CD4-positive, alpha-beta T cell treated with Interleukin-4 for 1 hour (primary cell): ENCODE measurements at places on chromosomes 7 and 10.

DNA sequence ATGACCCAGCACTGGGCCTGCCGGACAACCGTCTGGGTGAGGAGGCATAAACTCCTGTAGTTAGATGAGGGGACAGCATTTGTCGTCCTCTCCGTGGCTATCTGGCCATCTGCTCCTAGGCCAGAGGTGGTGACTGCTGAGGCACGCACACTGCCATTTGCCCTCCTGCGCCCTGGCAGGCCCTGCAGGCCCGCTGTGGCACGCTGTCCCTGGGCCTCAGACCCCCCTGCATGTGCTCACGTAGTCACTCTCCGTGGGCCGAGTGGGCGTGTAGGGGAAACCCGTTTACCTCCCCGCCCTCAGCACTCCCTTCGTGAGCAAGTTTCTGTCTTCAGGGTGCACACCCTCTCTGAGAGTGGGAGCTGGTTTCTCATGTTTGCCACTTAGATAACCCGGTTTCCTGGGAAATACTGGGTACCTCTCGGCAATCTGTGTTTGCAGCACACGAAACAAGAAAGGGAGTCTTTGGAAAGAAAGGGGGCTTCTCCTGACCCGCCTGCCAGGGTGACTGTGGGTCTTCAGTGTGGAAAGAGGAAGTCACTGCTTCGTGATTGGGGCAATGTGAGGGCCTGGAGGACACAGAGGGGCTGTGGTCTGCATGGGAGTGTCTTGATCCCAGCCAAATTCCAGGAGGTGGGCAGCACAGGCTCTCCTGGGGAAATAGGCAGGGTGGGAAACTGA lies 10.8 kb downstream of the ADAMTS14 start:
- DNase-seq: no peak

DNA sequence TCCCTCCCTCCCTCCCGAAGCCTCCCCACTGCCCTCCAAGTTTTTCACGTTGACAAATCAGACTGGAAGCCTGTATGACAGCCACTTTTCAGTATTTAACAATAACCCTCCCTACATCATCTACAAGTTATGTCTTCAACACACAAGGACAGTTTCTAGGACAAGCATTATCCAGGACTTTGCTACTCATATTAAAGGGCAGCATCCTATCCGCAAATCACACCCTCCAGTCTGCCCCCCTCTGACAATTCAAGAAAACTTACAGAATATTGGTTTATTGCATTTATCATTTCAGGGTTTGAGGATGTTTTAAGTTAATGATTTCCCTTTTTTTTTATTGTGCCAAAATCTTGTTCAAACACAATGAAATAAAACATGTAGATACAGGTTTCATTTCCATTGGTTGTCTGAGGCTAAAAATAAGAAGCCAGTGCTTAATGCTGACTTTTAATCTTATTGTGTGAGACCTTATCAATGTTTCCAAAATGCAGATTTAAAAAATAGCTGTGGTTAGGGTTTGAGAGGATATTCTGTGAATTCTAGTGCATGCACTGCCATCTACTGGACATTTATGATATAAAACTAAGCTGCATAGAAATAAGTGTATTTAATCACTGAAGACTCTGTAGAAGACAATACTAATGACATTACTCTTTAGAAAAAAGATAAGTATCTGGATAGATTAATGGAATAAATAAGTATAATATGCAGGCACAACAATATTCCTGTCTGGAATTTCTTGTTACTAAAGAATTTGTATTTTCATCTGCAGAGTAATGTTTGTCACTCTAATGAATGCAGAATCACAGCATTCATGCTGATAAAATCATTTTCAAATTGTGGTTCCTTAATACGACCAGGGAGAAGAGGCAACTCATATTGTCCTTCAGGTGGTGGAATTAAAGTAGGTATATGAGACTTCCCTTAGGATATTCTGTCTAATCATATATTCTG lies 64.1 kb downstream of the CAV1 start:
- DNase-seq: peak; percentile 57

- no peak for DNase-seq
These were observed 155.4 kb upstream of the VWC2 start for GRCh38 chr7:49618028-49618427.

GRCh38 chr7:100563809-100564400 lies 9.8 kb downstream of the SAP25 start:
- DNase-seq: peak; percentile 86

- no peak for DNase-seq
These were observed 99.8 kb upstream of the SVIL start for GRCh38 chr10:29734640-29734961.

DNA sequence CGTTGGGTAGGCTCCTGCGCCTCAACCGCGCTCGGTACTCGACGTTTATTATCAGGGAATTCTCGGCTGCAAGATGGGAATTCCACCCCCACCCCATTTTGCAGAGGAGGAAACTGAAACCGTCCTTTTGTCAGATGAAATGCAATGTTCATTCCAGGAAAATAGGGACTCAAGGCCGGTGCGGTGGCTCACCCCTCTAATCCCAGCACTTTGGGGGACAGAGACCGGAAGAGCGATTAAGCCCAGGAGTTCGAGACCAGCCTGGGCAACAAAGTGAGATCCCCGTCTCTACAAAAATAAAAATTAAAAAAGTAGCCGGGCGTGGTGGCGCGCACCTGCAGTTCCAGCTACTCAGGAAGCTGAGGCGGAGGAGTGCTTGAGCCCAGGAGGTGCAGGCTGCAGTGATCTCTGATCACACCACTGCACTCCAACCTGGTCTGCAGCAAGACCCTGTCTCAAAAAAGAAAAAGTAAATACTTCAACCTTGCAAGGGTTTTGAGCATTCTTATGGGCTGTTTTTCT lies 720 bp upstream of the RFC2 start:
- no peak for DNase-seq
